Stimulated activated CD8-positive, alpha-beta memory T cell treated with anti-CD3 and anti-CD28 coated beads, Interleukin-4, amount 100 ng/mL, for 1 hour (primary cell): ENCODE measurements at places on chromosomes 7 and 10.

- DNase-seq = no peak
These were observed 190.5 kb upstream of the C7orf33 start for GRCh38 chr7:148400101-148400500.

- DNase-seq = no peak
These were observed 83.2 kb upstream of the KIF5B start for GRCh38 chr10:32139223-32140073.

DNA sequence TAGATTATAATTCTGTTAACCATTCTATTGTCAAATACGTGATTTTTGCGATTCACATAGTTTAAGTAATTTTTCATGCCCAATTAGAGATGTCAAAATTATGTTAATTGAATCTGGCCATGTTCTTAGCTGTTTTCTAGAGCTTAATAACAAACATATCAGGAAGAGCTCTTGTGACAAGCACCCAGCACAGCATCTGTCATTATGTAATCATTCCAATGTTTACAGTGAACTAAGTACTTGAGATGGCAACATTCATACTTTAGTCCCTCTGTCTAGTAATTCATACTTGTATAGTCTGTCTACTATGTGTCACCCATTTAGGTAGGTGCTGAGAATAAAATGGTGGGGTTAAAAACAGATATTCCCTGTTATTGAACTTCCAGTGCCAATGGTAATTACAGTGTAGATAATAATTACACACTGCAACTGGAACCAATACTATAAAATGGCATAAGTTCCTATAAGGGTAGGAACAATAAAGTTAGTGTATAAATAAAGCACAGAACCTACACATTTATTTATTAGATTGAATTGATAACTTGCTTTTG, 55.2 kb downstream of the ZEB1 start:
- DNase-seq = no peak

GRCh38 chr10:122850705-122851640, 5.3 kb upstream of the CUZD1 start:
- no peak for DNase-seq

DNA sequence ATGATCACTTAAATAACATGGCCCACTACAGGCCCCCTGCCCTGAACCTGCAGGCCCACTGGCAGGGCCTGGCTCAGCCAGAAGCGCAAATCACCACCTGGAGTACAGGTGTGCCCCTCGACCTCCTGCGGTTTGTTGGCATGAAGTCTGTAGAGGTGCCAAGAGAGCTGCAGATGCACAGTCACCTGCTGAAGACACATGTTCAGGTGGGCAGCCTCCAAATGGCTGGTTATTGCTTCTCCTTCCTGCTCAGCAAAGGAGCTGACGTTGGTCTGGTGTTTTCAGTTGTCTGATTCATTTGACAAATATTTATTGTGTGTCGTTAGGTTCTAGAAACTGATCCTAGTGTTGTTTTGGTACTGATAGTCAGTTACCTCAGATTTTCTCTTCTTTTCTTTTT, 29.0 kb downstream of the DHTKD1 start:
- no peak for DNase-seq

DNA sequence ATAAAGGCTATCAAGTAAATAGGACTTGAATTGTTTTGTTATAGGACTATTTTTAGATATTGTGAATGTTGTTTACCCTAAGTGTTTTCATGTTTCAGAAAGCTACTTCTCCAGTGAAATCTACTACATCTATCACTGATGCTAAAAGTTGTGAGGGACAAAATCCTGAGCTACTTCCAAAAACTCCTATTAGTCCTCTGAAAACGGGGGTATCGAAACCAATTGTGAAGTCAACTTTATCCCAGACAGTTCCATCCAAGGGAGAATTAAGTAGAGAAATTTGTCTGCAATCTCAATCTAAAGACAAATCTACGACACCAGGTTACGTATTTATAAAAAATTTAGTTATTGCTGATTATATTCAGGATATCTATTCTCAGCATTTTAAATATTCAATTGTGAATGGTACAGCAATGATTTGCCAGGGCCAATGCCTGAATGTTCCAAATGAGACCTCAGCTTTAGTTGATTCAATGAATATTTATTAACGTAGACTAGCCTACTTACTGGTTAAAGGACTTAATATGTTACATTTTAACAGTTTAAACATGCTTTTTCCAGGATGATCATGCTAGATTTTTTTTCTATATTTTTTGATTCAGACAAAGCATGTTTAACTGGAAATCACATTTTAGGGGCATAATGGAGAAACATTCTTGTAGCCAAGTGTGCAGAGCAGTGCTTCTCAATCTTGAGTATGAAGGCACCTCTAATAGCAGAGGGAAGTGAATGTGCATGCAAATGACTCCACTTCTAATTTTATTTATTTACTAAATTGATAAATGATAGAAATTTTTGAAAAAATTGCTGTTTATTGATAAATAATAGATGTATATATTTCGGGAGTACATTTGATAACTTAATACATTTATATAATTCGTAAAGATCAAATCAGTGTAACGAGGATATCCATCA, 18.2 kb downstream of the ANLN start:
- no peak for DNase-seq

DNA sequence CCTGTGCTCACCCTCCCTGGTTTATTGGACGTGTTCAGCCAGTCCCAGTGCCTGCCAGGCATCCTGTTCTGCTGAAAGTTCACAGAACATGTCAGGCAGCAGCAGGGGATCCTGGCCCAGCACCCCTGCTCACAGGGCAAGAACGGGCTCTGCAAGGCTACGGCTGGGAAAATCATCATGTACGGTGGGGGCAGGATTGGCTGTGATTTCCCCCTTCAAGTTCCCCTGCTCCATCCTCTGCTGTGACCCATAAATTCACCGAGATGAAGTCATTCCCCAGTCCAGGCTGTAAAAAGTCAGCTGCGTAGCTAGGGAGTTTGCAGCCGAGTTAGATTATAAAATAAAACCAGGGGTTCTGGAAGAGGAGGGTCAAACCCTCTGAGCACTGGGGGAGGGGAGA, 484.1 kb upstream of the ZMIZ1 start:
- DNase-seq = no peak

- DNase-seq = no peak
These were observed 19.7 kb upstream of the RHOBTB1 start for GRCh38 chr10:60963441-60964256.
